ENCODE measurements at places on chromosomes 6 and 20.

GRCh38 chr6:138811866-138812265 lies 16.0 kb downstream of the ECT2L start:
- DNase-seq, result no peak

DNA sequence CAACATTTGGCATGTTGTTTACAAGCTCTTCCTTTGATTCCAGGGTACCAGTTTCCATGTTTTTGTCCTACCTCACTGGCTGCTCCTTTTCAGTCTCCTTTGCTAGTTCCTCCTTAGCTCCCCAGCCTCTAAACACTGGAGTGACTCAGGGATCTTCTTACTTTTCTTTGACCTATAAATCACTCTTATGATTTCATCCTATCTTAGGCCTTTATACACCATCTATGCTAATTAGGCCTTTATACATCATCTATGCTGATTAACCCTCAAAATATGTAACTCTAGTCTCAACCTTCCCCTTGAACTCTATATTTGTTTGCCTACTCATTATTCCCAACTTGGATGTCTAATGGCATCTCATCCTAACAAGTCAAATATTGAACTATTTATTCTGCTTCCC lies 9.5 kb downstream of the TMEM30A start:
- DNase-seq, result peak; percentile 64

DNA sequence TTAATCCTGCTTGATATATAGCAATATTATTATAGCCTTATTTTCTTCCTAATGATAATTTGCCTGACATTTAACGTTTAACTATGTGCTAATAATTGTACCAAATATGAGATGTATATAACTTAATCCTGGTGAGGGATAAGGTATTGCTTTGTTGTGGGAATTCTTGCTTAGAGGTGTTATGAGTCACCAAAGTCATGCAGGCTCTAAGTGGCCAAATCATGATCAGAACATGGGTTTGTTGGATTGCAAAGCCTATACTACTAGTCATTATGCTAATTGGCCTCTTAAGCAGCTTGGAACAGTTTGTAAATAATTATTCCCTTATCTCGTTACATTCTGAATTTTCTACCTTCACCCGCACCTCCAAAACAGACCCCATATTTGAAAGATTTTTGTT lies 21.9 kb upstream of the C6orf141 start:
- DNase-seq, result no peak

GRCh38 chr6:108737594-108738546 lies 110.4 kb upstream of the ARMC2 start:
- DNase-seq, result peak; percentile 85

GRCh38 chr6:137222381-137222780 lies 3.2 kb upstream of the IFNGR1 start:
- DNase-seq, result no peak

GRCh38 chr6:158524311-158524710 lies 35.6 kb upstream of the TMEM181 start:
- no peak for DNase-seq
